ENCODE measurements at places on chromosomes 2 and 18. TPM values are rescaled to one million over a fixed set of nuclear protein-coding genes. Genes with fewer than 3 reads are reported as not detected.
A peak's percentile ranks its signal among the peaks of the same experiment; 100 is the strongest.

- no peak for ATAC-seq
These were observed 12.1 kb downstream of the ANKRD23 start for GRCh38 chr2:96831679-96832078.

GRCh38 chr2:222577341-222577740 lies 78.6 kb downstream of the FARSB start:
- ATAC-seq, result no peak

GRCh38 chr18:75200605-75201280 lies 8.2 kb downstream of the PTGR3 start:
- no peak for ATAC-seq

- no peak for ATAC-seq
These were observed 481.7 kb downstream of the TGIF1 start for GRCh38 chr18:3931542-3932112.

- ATAC-seq, result no peak
These were observed 46.3 kb upstream of the TANK start for GRCh38 chr2:161113693-161114575.

DNA sequence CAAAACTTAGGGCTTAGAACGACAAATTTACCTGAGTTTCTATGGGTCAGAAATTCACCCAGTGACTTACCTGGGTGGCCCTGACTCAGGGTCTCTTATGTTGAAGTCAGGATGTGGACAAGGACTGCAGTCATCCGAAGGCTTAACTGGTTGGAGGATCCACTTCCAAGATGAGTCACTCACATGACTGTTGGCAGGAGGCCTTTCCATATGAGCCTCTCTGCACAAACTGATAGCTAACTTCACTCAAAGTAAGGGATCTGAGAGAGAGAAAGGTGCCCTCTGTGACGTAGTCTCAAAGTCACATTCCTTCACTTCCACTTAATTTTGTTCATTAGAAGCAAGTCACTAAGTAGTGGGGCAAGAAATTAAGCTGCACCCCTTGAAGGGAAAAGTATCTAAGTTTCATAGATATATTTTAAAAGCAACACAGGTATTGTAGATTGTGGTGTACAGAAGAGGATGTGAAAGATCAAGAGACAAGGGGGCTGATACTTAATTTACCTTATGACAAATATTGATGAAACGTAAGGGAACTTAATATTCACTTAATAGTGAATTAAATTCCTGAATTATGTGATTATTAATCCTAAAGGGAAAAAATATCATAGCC lies 48.4 kb downstream of the TANK start:
- no peak for ATAC-seq

DNA sequence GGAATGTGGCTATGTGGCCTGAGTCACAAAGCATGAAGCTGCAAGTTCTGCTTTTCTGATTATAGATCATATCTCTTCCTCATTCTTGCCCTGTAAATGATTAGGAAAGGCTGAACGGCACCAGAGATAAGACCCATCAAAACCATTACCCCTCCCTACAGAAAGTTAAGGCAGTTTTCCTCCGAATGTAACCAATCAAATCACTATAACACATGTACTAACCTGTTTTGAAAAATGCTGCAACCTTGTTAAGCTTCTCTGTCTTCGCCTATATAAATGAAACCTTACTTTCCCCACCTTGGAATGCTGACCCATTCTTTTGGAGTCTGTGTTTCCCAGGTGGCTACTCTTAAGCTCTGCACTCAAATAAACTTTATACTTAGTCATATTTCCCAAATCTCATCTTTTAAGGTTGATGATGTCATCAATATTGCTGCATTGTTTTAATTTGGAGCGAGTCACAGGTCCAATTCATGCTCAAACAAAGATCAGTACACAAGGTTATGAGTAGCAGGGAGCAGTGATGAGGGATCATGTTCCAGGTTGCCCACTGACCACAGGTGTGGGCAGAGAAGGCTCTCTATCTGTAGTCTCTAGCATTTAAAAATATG lies 662.3 kb downstream of the IRS1 start:
- ATAC-seq, result no peak

GRCh38 chr18:52045946-52046675 lies 293.9 kb upstream of the DCC start:
- ATAC-seq, result no peak

DNA sequence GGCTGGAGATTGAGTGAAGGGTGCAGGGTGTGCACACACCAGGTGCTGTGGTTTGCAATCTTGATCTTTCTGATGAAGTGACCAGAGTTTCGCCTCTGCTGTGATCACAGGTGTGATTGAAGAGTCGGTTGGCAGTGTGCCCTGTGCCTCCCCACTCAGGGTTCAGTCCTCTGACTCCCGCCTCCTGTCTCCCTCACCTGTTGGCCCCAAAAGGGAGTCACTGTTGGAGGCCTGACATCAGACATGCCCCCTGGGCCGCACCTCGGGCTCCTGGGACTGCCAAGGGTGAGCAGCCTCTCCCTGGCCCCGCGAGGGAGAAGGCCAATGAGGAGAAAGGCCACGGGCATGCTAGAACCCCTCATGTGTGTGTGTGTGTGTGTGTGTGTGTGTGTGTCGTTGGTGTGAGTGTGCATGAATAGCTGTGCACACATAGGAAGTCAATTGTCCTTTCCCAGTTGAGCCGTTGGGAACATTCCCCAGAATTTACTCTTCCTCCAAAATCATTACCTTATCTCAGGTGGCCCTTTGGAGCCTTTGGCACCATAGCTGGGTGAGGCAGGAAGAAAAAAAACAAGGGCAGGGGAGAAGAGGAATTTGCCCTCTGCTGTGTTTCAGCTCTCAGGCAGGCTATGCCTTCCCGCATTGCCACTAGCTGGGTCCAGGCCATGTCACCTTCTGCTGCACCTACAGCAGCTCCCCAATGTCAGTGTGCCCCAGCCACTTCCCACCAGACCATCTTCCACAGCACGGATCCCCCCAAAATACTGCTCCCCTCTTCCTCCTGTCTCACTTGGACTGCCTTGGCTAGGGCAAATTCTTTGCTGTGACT lies 78.1 kb upstream of the LAPTM4A start:
- no peak for ATAC-seq

GRCh38 chr2:53768242-53768542 lies 588 bp downstream of the CHAC2 start:
- peak; percentile 79 for ATAC-seq

The EFR3B gene
- 15.9 TPM for total RNA-seq

The NAT8 gene
- 0.43 TPM for total RNA-seq
